ENCODE measurements at places on chromosomes 16 and 17.

GRCh38 chr17:72123530-72124437 lies 3.0 kb downstream of the SOX9 start:
- no peak for DNase-seq

DNA sequence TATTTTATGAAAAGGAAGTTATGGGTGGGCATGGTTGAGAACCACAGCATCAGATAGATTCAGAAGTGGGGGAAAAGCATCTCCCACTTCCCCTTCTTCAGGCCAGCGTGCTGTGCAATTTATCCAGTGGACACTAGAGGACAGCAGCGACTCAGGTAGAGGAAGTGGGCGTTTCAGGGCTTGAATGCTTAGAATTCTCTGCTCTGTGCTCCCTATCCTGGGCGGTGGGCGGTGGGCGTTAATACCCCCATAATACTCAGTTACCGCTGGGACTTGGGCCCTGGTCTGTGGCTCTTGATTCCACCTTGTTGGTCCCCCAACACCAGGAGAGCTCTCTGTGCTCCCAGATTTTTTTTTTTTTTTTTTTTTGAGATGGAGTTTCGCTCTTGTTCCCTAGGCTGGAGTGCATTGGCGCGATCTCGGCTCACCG lies 3.7 kb upstream of the LYZL6 start:
- DNase-seq = no peak

- DNase-seq = no peak
These were observed 23.0 kb downstream of the NSMCE1 start for GRCh38 chr16:27245276-27246172.

DNA sequence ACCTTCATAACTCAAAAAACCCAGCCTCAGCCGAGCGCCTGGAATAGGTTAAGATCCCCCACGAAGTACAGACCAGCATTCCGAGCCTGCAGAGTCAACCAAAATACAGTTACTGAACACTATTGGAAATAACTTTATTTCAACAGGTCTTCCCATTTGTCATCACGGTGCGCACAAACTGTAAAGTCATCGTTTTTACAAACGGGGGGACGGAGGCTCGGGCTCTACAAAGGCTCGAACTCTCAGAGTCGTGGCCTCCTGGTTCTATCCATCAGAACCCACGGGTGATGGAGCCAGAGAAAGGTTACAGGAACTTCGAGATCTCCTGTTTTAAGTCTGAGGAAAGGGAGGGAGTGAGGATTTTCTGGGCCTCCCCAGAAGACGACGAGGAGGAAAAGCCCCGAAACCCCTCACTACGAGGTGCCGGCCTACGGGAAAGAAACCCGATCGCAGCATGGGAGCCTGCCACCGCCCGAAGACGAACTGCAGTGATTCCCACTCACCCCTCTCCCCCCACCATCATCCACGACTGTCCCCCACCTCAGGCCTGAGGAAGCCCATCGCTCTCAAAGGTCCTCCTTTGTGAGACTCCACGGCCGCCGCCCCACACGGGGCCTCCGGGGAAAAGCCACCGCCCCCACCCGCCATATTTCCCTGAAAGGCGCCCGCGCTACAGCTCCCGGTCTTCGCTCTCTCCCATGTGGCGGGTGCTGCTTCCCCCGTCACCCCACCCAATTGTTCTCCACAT lies 917 bp downstream of the YWHAE start:
- no peak for DNase-seq

- DNase-seq = no peak
These were observed 15.8 kb downstream of the EMP2 start for GRCh38 chr16:10564591-10564990.

- no peak for DNase-seq
These were observed 6.1 kb upstream of the OSGIN1 start for GRCh38 chr16:83946781-83947566.

Measured in NCI-H1436 treated with DMSO at 0.1 percent for 48 hours (cell line).